ENCODE measurements at places on chromosomes 2 and 18.
A peak's percentile ranks its signal among the peaks of the same experiment; 100 is the strongest.

GRCh38 chr2:53672881-53673522 lies 94.6 kb upstream of the CHAC2 start:
- no peak for DNase-seq

DNA sequence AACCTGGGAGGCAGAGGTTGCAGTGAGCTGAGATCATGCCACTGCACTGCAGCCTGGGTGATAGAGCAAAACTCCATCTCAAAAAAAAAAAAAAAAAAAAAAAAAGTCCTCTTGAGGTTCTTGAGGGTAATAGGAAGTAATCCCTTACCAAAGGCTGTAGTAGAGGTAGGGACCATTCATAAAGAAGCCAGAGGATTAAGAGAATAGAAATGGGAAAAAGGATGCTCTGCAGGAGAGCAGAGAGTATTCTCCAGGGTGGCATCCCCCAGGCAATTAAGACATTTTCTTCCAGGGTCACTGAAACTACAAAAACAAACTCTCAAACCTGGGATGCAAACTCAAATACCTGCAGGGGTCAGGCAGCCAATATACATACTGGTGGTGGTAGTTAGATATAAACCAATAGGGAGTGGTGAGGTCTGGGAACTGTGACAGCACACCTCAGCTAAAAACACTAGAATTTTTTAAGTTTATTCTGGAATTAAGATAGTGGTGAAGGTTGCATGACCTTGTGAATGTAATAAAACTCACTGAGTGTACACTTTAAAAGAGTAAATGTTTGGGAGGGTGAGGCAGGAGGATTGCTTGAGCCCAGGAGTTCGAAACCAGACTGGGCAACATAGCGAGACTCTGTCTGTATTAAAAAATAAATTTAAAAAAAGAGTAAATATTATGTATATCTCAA lies 24.7 kb downstream of the RAPH1 start:
- DNase-seq, result no peak

DNA sequence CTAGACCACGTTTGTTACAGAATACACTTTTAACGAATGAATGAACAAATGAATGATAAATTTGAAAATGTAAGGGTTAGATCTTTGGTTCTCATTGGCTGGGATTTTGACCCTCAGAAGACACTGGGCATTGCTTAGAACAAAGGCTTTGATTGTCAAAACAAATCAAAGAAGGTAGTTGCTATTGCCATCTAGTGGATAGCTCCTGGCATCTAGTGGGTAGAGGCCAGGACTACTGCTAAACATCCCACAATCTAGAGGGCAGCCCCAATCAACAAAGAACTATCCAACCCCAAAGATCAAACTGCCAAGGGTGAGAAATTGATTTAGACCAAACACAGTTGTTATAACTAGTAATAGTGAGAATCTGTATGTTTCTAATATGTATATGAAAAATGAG lies 552.3 kb downstream of the KCNJ3 start:
- no peak for DNase-seq

- DNase-seq, result no peak
Observed at GRCh38 chr2:224242561-224242960, 159.3 kb downstream of the FAM124B start.

DNA sequence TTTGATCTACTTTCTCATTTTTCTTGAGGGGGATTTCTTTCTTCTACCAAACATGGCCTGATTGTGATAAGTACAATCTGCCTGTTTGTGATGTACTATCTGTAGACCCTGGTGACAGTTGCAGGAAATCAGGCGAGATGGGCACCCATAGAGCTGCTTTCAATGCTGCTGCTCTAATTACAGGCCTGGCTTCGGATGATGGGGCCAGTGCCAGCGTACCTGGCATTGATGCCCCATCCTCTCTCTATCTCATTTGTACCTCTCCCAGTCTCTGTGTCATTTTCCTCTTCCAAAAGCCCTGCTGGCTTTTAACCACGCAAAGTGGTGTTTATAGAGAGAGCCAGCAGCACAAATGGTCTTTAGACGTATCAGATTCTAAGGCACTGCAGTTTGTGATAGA lies 69.9 kb downstream of the KCTD18 start:
- DNase-seq, result no peak

DNA sequence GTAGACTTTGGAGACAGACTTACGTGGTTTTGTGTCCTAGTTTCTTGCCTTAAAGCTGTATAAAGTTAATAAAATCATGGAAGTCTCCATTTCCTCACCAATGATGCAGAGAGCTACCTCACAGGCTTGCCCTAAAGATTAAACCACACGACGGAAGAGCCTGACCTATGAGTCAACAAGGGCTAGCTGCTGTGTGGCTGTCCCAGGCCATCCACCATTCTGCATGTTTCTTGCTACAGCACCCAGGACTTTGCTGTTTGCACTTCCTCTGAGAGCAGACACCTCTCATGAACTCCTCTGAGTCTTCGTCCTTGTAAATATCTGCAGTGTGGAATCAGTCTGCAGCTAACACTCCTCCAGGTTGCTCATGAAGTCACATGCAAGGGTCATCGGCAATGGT lies 160.0 kb upstream of the TRIB2 start:
- peak; percentile 62 for DNase-seq

DNA sequence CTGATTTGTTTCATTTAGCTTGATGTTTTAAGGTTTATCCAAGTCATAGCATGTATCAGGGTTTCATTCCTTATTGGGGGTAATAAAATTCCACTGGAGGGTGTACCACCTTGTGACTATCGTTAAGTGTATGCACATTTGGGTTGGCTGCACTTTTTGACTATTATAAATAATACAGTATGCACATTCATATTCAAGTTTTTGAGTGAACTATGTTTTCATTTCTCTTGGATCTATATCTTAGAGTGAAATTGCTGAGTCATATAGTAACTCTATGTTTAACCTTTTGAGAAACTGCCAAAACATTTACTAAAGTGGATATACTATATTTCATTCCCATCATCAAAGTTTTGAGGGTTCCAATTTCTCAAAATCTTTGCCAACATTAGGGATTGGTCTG lies 952.7 kb downstream of the TDRD15 start:
- no peak for DNase-seq

DNA sequence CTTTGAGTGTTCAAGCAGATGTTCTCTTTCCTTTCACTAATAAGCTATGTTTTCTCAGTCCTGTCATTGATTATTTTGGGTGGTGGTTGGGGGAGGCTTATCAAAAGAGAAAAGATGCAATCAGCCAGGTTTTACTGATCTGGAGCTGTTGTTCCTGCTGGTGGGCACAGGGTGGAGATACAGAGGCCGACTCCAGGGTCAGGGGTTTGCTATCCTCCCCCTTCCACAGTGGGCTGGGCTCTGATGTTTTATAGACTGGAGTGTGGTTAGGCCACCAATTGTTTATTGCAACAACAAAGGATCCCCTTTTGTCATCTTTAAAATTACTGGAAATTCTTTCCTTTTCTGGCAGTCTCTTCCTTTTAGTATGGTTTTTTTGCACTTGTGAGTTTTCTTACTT lies 120.5 kb downstream of the TANC1 start:
- DNase-seq, result no peak

DNA sequence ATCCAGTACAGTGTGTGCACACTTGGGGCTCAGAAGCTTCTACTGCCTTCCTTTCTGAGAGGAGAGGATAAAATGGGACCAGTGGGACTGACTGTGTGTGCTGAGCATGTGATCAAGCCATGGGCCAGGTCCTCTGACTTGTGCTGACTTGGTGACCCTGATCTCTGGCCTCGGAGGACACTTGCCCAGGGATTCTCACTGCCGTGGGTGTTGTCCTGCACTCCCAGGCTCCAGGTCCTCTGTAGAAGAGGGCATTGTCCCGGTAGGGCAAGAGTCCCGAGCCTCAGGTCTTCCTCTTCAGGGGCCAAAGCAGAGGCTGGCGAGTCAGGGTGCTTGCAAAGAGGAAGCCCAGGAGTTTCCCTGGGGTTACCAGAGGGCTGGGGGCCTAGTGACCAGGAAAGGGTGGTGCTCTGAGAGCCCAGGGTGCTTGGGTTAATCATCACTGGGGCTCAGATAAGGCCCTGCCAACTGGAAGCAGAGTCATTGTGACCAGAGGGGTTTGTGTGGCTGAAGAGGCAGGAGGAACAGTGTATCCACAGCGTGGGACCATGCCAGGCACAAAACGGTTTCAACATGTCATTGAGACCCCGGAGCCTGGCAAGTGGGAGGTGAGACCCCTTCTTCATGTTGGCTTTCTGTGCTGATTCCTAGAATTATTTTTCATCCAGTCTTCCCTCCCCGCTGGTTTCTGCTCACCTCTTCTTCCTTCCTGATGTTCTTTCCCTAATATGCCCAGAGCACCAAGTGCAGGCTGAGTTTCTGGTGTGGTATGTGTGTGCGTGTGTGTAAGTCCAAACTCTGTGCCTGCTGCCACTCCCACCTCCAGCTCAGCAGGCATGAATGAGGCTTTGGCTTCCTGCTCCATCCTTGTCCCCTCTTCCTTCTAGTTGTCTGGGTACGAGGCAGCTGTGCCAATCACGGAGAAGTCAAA lies at the start of gene GCKR:
Gene GCKR, plus strand, starts transcription at position 483 of the 931 bp plus-strand sequence. Its CDS starts 66 bp downstream, at position 549.
- DNase-seq, result peak; percentile 51

- DNase-seq, result no peak
Observed at GRCh38 chr18:58228176-58228575, 184.2 kb downstream of the NEDD4L start.

DNA sequence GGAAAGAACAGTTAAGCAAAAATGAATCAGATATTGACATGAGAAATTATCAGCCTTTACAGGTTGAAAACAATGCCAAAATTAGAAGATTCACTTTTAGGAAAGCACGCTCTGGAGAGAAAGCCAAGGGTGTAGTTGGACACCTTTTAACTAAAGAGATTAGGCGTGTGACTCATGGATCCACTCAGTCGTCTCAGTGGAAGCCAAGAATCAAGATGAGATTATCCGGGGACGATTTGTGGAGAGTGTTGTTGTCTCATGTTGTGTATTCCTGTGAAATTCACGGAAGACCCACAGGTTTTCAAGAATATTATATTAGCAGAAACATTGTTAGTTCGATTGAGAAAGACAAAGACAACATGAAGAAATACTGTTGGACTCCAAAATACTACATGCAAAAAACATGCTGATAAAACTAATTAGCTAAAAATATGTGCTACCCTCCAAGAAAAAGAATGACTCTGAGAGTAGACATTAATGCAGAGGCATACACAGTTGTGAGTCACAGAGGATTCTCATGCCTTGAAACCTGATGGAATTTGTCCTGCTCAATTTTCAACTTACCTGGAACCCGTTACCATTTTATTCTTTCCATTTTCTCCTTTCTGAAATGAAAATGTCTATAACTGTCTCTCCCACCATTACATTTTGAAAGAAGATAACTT lies 192.1 kb upstream of the RND3 start:
- no peak for DNase-seq

- peak; percentile 65 for DNase-seq
Observed at GRCh38 chr18:56286775-56287325, 351.5 kb downstream of the TXNL1 start.

GRCh38 chr2:25168256-25169072 lies at the start of gene POMC:
POMC (minus strand) TSS chr2:25168580; CDS start chr2:25164772, 3,808 bp downstream.
- DNase-seq, result peak; percentile 59

GRCh38 chr18:8406868-8407250 lies 202.4 kb upstream of the RAB12 start:
- no peak for DNase-seq

GRCh38 chr2:132652474-132652873 lies 17.5 kb downstream of the LYPD1 start:
- DNase-seq, result no peak

GRCh38 chr2:96091141-96091710 lies 25.1 kb downstream of the ADRA2B start:
- no peak for DNase-seq

DNA sequence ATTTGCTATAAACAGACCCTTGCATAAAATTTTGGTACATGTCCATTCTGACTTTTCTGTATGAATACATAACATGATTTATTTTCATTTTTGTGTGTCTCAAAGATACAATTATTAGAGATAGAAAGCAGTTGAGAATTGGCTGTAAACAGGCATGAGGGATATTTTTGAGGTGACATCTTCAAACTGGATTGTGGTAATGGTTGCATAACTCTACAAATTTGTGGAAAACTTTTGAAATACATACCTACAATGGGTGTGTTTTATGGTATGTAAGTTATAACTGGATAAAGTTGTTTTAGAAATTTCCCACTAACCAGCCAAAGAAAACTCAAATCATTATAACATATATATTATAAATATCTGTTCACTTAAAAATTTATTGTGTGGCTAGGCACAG lies 39.6 kb downstream of the GREB1L start:
- DNase-seq, result no peak

DNA sequence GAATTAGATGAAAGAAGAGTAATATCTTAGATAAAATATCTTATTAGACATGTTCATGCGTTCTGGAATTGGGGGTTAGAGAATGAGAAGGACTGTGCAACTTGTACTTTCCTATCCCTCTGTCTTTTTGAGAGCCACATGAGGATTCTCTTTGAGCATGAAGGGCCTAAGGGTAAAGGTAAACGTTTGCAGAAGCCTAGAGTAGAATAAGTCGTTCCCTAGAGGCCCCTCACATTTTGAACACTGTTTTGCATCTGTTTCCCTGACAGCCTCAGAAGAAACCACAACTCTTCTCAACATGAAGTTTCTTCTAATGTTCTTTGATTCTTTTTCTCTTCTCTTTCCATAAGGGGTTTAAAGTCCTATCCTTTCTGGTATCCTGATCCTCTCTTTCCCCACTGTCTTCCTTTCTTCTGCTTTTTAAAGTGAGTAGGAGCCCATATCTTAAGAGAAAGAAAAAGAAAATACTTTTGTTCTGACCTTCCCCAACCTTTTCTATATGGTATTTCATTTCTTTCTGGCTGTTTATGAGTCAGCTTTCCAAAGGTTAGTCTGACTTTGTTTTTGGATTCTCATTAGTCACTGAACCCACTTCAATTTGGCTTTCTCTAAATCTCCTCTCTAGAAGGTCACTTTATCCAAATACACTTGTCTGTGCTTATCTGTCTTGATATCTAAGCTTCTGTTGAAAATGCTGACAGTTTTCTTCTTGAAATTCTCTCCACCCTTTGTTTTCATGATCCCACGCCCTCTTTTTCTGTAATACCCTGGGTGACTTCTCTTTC lies 34.8 kb downstream of the PPP1R1C start:
- DNase-seq, result no peak

- DNase-seq, result no peak
Observed at GRCh38 chr18:59562751-59563150, 134.5 kb downstream of the CCBE1 start.

DNA sequence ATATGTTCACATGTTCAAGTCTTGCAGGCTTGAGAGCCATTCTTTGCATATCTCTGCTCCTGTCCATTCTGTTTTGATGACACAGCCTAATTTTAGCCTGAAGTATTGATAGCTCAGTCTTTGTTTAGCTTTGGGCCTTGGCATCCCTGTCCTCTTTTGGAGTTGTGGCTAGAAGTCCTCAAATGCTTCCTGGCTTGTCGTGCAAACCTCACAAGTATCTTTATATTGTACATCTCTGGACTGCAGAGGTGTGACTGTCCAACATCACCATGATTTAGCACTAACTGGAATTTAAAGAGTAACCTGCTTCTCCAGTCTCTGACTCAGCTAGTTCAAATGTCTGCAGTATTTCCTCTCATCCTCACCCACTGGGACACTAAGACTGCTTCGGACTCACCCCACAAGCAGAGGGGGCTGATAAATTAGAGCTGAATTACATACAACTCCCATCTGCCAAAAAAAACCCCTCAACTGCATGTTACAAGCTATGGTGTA lies 11.7 kb downstream of the PFN4 start:
- DNase-seq, result no peak

Measured in suppressor macrophage (primary cell).